Stimulated activated CD4-positive, alpha-beta T cell treated with anti-CD3 and anti-CD28 coated beads, TNF-alpha, amount 100 ng/mL, for 48 hours (primary cell): ENCODE measurements at places on chromosomes 6 and 20.

- no peak for DNase-seq
Observed at GRCh38 chr6:158757753-158758090, 61.4 kb downstream of the EZR start.

GRCh38 chr20:31819083-31819784 lies at the start of gene MYLK2:
Gene MYLK2 (plus strand): TSS chr20:31819356. CDS start chr20:31819581, 225 bp downstream.
- no peak for DNase-seq

- no peak for DNase-seq
Observed at GRCh38 chr6:53250176-53251032, 98.3 kb downstream of the ELOVL5 start.

DNA sequence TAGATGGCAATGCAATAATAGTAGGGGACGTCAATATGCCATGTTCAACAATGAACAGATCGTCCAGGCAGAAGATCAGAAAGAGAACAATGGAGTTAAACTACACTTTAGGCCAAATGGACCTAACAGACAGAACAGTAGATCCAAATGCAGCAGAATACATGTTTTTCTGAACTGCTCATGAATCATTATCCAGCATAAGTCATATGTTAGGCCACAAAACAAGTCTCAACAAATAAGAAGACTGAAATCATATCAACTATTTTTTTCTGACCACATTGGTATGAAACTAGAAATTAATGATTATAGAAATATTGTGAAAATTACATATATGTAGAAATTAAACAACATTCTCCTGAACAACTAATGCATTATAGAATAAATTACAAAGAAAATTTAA lies 10.2 kb upstream of the DEFB125 start:
- no peak for DNase-seq

- DNase-seq, result no peak
Observed at GRCh38 chr6:109117346-109118035, 22.2 kb downstream of the CEP57L1 start.

DNA sequence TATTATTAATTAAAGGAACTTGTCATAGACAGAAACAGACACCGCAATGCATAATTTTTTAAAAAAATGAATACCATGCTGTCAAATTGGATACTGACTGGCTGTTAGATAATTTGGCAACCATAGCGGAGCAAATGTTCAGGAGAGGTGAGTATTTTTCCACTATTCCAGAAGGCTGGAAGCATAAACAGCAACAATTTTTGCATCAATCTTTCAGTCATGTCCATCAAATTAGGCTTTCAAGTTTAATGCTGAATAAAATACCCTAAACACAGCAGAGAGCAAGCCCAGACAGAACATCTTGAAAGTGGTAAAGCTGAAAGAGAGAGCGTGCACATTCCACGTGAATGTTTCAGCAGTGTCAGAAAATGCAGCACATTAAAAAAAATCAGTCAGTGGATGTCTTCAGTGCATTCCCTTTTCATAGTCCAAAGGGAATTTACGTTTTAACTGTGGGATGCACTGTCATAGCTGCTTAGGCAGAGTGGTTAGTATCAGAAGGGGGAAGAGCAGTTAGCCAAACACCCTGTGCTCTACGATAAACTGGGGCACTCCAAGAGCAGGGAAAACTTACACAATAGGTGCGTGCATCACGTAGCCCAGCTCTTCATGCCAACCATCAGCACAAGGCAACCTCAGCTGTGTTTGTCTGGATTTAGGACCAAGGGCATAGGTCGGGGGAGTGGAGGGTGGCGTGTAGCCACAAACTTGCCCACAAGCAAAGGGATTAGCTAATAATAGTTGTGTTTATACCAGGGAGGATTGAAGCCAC lies 116.2 kb upstream of the STMND1 start:
- DNase-seq, result no peak

GRCh38 chr6:166278579-166279392 lies 29.4 kb downstream of the PRR18 start:
- DNase-seq, result no peak

DNA sequence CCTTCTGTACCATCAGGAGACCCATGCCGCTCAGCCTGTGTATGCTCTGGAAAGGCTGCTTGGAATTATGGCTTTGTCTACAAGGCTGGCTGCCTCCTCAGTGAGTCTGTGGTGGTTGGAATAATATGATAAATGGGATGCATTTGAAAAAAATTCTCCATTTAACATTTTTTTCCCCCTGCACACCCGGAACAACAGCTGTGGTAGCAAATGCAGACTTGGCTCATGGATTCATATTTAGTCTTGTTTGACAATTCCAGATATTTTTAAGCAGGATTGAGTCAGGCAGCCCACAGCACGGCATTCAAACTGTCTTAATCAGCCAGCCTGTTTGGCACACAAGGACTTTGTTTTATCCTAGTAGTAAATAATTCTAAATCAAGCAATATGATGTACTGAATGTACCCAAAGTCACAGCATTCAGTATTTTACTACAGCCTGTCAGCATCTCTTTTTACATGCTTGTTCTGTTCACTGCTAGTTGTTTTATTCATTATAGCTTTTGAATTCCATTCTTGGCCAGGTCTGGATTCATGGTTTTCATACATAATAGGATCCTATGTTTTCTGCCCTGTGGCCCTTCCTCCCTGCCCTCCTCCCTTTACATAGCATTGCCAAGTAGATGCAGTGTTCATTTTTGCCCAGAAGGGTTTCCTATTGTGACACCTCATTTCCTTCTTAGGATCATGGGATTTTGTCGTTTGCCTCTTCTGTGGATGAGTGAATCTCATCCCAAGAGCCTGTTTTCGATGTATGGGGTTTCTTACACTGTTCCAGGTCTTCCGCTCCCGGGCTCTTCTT lies 68.1 kb downstream of the LRRC1 start:
- DNase-seq, result no peak

DNA sequence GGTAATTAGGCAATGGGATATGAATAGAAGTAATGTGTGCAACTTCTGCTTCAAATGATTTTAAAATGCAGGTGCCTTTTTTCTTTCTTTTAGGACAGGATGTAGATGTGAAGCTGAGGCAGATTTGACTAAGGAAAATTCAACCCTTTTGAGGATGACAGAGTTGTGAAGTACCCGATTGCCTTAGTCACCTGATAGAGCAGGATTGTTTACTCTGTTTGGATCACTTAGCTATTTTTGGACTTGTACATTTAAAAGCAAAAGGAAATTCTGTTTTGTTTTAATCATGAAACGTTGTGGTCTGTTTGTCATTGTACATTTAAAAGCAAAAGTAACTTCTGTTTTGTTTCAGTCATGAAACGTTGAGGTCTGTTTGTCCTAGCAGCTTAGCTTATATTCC lies 143.4 kb downstream of the FAM83B start:
- no peak for DNase-seq

DNA sequence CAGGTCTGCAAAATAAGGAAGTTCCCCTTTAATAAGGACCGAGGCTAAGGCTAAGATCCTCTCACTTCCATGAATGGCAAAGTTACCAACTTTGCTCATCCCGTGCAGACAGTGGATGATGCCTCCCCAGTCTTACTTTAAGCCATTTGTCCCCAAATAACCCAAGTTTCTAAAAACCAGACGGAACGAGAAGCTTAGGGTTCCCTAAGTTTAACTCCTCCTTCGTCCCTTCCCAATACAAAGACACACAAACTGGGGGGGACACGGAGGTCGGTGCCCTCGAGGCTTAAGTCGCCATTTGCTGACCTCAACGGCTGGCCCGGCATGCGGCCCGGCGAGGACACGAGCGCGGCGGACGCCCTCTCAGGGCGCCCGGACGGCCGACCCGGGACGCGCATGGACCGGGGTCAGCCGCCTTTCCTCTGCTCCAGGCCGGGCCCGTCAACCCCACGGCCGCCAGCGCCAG lies 527 bp downstream of the FBXO30 start:
- no peak for DNase-seq

GRCh38 chr6:99121748-99122147 lies 174.0 kb upstream of the FBXL4 start:
- no peak for DNase-seq

DNA sequence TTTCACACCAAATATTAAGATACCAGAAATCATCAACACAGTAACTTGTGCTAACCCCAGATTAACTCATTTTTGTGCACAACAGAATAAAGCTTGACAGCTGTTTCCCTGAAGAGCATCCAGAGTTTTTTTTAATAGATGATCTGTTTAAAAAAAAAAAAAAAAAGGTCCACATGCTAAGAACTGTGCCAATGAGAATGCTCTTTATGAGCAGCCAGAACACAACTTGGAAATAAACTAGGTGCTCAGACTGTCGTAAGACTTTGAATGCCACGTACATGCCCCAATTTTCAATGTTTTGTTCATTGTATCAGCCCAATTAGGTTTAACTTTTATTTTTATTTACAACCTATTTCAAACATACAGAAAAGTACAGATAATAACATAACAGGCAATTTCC lies 47.3 kb downstream of the STAU1 start:
- DNase-seq, result no peak

GRCh38 chr6:150303256-150303655 lies 65.6 kb upstream of the IYD start:
- DNase-seq, result no peak

GRCh38 chr6:113598786-113599185 lies 258.4 kb upstream of the MARCKS start:
- no peak for DNase-seq

GRCh38 chr20:38880952-38881735 lies 45.1 kb upstream of the FAM83D start:
- no peak for DNase-seq

- no peak for DNase-seq
Observed at GRCh38 chr6:63897459-63897858, 261.9 kb downstream of the PHF3 start.

GRCh38 chr6:33628401-33628964 lies 7.4 kb downstream of the ITPR3 start:
- no peak for DNase-seq

GRCh38 chr20:62242176-62242575 lies 3.9 kb downstream of the OSBPL2 start:
- no peak for DNase-seq

DNA sequence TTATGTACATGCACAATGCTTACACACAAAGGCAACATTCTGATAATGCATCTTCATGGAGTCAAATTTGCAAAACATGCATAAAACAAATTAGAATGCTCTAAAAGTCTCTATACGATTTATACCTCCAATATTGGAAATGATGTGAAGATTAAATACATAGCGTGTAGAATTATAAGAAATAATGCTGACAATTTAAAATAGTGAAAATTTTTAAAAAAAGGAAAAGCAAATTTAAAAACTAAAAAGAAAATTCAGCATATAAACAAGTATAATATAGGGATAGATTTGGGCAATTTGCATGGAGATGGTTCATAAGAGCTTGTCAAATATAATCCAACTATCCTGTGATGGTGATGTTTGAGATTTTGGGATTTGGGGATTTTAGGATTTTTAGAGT lies 14.9 kb downstream of the TCF21 start:
- no peak for DNase-seq

- DNase-seq, result no peak
Observed at GRCh38 chr20:1710484-1710883, 52.9 kb upstream of the SIRPG start.

- DNase-seq, result no peak
Observed at GRCh38 chr6:90442366-90442765, 144.5 kb downstream of the MAP3K7 start.

GRCh38 chr20:51960047-51960675 lies 157.8 kb upstream of the SALL4 start:
- DNase-seq, result no peak

DNA sequence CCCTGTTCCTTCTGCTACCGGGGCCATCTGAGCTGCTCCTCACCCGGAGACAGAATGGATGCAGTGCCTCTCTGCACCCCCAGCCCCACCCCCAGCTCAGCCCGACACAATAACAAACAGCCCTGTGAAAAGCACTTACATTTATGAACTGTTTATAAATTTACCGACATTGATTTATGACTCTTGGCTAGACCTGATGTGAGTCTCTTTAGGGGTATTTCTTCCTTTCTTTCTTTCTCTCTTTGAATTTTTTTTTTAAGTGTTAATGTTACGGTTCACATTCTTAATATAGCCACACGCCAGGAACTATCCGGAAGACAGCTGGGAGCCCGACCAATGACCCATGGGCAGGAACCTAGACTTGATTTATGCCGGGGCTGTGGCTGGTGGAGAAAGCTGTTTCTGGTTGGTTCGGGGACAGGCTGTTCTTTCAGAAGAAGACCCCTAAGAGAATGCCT lies 266.3 kb downstream of the CDC5L start:
- DNase-seq, result no peak

DNA sequence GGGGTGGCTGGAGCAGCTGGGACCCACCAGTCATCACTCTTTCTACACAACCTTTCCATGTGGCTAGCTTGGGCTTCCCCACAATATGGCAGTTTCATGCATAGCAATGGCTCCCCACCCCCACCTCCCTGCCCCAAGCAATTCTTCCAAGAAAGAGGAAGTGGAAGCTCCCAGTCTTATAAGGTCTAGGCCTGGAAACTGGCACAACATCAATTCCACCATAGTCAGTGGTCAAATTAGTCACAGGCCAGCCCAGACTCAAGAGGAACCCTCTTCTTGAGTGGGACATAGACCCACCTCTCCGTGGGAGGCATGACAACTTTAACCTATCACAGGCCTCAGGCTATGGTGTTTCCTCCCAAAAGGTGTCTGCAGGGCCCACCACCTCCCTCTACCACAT lies 17.7 kb downstream of the TGM6 start:
- DNase-seq, result no peak

- no peak for DNase-seq
Observed at GRCh38 chr6:121837545-121838229, 402.2 kb downstream of the GJA1 start.
